ENCODE measurements at places on chromosomes 2 and 18.

DNA sequence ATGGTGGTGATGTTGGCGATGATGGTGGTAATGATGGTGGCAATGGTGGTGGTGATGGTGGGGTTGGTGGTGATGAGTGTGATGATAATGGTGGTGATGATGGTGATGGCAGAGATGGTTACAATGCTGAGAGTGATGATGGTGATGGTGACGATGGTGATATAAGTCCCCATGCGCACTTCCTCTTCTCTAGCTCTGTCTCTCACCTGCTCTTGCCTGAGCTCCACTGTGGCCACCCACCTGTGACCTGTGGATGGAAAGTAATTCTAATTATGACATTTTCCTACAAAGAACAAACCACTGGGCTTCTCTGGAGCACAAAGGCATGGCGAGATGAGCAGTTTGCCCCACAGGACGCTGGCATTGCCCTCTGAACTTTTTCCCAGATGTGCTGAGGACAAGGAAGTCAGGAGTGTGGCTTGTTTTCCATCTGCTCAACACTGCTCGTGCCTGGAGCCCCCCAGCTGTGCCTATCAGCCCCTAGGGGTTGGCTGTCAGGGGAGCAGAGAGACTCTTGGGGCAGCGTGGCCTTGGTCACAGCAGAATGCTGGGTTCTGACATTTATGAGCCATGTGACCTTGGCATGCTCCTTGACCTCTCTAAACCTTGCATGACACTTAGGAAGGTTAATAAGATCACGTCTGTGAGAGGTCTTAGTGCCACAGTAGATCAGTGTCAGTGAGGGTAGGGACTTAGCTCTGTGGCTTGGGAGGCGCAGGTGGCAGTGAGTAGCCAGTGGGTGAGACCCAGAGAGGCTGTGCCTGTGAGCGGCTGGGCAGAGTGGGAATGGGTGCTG is 68.4 kb downstream of the RRM2 start:
- DNase-seq = no peak

DNA sequence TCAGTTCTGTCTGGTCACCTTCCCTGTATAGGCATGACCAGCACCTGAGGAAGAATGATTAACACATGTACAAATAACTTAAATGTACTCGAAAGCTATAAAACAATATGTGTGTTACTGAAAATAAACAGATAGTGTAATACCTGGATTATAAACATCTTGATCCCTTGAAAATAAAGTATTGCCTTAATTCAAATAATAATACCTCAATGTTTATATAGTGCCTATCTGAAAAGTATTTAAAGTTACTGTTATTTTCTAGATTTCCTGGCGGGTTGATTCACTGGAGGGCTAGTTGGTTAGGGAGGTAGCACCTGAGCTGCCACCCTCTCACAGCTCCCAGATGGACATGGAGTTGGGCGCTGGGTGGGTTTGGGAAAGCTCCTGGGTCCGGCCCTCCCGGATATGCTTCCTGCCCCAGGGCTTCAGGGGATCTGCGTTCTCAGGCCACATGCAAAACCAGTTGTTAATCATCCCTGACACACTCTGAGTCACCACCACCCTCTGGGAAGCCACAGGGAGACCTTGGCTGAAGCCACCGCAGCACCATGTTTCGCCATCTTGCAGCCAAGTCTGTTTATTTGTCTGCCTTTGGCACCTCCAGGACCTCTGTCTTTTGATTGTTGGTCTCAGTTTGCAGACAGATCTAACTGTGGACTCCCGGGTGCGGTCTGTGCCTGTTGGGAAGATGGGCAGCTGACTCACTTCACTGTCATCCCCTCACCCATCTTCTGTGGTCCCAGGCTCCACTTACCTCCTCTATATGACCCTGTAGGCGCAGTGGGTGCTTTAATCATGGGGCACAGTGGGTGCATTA is 35.3 kb downstream of the RAB31 start:
- DNase-seq = no peak

GRCh38 chr2:158756331-158756730 is 38.8 kb upstream of the DAPL1 start:
- no peak for DNase-seq

DNA sequence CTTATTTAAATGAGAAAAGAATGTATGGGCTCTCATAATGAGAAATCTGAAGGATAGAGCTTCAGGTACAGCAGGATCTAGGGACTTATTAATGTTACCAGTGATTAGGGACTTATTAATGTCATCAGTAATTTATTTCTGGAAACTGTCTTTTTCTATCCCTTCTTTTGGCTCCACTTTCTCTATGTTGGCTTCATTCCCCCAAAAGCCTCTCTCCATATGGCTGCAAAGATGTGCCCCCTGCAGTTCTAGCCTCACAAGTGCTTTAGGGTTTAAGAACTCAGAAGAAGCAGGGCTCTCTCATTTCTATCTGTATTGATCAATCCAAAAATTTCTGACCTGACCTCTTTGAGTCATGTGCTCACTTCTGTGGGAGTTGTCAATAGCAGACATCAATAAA is 480.9 kb downstream of the TXNL1 start:
- DNase-seq = no peak

- DNase-seq = no peak
Observed at GRCh38 chr2:240350696-240351087, 84.8 kb upstream of the GPC1 start.

Data from activated CD8-positive, alpha-beta memory T cell treated with anti-CD3 and anti-CD28 coated beads for 1 hour (primary cell).